ENCODE measurements at places on chromosomes 6 and 20. TPM values are rescaled to one million over a fixed set of nuclear protein-coding genes. Genes with fewer than 3 reads are reported as not detected.

The RHAG gene
- not detected for total RNA-seq

The REM1 gene
- total RNA-seq, result 0.36 TPM

The FYN gene
- total RNA-seq, result 90.9 TPM

The IL17A gene
- total RNA-seq, result not detected

The PRDM13 gene
- total RNA-seq, result not detected

The LRFN2 gene
- not detected for total RNA-seq

The EIF2S2 gene
- total RNA-seq, result 81.5 TPM

The SDCBP2 gene
- 2.1 TPM for total RNA-seq

The SRSF12 gene
- total RNA-seq, result 0.36 TPM

The COL9A3 gene
- total RNA-seq, result 0.24 TPM

The TMC2 gene
- total RNA-seq, result not detected

The DEF6 gene
- total RNA-seq, result 0.81 TPM

The LPA gene
- total RNA-seq, result not detected

The CST2 gene
- total RNA-seq, result not detected

The EFCAB8 gene
- total RNA-seq, result under 0.01 TPM

The PLCB1 gene
- 14.4 TPM for total RNA-seq

The BPIFB2 gene
- total RNA-seq, result not detected

The TREML2 gene
- total RNA-seq, result not detected

The CLVS2 gene
- total RNA-seq, result not detected

The SLC17A1 gene
- not detected for total RNA-seq

The SOX18 gene
- 0.16 TPM for total RNA-seq

The ZNF165 gene
- 0.32 TPM for total RNA-seq

The OVOL2 gene
- total RNA-seq, result not detected

The PHACTR2 gene
- 54.8 TPM for total RNA-seq
